DMS53 (cell line): ENCODE measurements at places on chromosomes 7 and 10.

- no peak for DNase-seq
These were observed 38.6 kb upstream of the CNPY1 start for GRCh38 chr7:155584763-155585531.

- DNase-seq: no peak
These were observed 32.1 kb upstream of the SLC26A4 start for GRCh38 chr7:107628461-107629064.

DNA sequence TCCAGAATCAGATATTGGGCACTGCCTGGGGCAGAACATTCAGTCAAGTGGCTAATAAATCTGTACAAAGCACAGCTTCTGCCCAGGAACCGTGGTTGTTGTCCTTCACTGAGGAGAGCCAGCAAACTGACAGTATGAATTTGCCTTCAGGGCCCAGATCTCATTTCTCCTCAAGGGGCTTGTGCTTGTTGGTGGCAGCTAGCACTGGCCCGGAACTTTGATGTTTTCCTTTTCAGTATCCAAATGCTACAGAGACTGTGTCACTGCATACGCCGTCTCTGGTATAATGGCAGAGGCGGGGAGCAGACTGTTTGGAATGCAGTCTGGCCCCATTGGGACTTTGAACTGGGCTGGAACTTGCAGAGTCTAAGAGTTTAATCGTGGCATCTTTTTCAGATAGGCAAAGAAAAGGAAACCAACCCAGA, 30.4 kb upstream of the ADD3 start:
- peak; percentile 18 for DNase-seq

- no peak for DNase-seq
These were observed 18.3 kb downstream of the UBN2 start for GRCh38 chr7:139249179-139249810.

GRCh38 chr10:21791276-21791675, 212.3 kb downstream of the DNAJC1 start:
- no peak for DNase-seq

DNA sequence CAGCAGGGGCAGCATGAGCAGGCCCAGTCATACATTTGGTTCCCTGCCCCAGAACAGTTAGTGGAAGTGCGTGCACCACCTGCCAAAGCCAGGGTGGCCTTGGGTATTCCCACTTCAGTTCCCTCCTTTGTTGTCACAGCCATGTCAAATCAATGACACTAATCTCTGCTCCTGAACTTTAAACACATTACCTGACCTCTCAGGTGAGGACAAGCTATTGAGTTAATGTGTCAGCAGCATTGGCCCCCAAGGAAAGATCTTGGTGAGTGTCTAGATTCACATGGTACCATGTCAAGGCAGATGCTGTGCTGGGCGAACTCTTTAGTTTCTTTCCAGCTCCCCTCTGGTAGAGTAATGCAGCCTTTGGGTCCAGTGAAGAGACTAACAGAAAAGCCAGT, 2.1 kb downstream of the CYP3A5 start:
- DNase-seq: no peak

GRCh38 chr7:94394109-94394436, 622 bp upstream of the COL1A2 start:
- DNase-seq: no peak

DNA sequence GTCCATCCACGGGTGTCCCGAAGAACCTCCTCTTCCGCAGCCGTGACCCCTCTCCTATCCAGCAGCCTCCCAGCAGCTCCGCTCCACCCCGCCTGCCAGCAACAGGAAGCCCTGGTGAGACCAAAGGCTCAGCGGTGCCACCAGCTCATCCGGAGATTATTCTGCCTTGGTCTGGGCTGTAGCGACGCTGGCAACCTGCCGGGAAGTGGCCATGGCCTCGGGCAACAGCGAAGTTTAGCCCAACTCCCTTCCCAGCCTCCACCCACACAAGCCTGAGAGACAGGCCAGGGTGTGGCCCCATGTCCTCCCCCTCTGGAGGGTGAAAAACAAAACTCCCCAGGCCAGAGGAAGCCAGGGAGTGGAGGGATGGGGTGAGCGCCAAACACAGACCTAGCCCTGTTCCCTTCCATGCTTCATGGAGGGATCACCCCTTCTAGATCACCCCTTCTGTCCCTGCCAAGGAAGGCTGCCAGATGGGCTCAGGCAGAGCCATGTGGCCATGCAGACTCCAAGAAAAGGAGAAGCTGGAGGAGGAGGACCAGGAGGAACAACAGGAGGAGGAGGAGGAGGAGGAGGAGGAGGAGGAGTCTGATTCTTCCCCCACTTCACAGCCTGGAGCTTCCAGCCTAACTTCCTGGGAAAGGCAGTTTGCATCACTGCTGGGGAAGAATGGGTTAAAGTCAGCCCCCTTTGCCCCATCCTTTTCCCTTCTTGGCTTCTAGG, 918 bp downstream of the CALHM2 start:
- peak; percentile 60 for DNase-seq

DNA sequence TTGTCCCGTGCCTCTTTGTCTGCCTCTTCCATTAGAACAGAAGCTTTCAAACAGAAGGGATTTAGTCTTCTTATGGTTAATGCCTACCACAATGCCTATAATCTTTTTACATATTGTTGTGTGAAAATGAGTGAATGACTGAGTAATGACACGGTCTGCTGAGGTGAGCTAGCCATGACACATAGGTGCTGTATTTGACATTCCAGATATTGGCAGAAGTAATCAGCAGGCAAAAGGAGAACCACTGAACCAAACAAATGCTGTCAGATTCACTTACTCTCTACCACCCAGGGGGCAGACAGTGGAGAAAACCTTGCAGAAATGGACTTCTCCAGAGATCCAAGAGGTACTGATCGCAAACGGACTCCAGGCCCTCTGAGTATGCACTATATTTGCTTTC, 377.2 kb upstream of the VWC2 start:
- no peak for DNase-seq

GRCh38 chr7:152200395-152200794, 174.9 kb downstream of the GALNT11 start:
- no peak for DNase-seq
